ENCODE measurements at places on chromosomes 2 and 18.

- no peak for DNase-seq
Measured at GRCh38 chr2:235201756-235202155, 249.9 kb downstream of the SH3BP4 start.

DNA sequence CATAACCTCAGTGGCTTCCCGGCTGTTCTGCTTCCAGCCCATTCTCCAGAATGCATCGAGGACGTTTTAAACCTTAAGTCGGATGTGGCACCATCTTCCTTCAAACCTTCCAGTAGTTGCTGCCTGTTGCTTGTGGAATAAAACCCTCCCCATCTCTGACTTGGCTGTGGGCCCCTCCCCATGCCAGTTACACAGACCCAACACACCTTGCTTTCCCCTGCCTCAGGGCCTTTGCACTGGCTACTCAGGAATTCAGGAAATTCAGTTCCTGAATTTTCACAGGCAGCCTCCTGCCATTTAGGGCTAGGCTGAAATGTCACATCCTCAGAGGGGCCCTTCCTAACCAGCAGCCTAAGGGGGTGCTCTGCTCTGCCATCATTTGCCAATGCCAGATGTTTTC, 5.0 kb upstream of the ADRA2B start:
- DNase-seq, result no peak

GRCh38 chr2:101299604-101300003, 8.9 kb downstream of the RNF149 start:
- DNase-seq, result no peak

DNA sequence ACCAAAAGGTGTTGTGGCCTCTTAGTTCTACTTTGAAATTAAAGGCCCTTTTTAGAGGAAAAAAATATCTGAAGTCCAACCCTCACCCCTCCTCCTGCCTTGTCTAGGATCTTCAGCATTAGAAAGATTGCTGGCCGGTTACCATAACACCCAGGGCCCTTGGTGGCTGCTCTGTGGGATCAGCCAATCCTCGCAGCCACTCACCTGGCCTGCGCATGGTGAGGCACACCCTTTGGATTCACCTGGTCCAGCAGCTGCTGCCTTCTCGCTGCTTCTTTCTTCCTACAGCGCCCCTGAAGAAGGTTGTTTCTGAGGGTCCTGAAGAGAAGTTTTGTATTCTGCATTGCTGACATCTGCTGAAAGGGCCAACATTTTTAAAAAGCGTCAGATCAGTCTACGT, 25.2 kb downstream of the DYTN start:
- DNase-seq, result no peak

DNA sequence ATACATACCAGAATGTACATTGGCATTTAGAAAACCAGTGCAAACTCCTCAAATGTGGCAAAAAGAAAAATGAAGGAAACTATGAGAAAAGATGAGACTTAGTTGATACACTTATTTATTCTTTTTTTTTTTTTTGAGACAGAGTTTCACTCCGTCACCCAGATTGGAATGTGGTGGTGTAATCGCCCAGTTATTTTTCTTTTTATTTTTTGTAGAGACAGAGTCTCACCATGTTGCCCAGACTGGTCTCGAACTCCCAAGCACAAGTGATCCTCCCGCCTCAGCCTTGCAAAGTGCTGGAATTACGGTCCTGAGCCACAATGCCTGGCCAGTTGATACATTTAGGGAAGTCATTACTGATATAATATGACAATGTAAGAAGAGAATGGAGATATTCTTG, 274.2 kb upstream of the LRATD1 start:
- no peak for DNase-seq

- no peak for DNase-seq
Measured at GRCh38 chr2:230939691-230940470, 14.8 kb upstream of the GPR55 start.

GRCh38 chr18:70671889-70672565, 383.2 kb downstream of the SOCS6 start:
- DNase-seq, result no peak

DNA sequence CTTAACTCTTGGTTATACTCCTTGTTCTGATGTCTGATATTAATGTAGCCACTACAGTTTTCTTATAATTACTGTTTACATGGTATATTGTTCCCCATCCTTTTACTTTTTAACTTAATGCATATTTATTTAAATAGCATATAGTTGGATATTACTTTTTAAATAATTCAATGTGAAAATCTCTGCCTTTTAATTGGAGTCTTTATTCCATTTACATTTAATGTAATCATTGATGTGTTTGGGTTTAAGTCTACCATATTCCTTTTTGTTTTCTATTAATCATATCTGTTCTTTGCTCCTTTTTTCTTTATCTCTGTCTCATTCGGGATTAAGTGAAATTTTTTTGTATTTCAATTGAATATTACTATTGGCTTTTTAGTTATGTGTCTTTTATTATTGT, 109.1 kb downstream of the MTX2 start:
- DNase-seq, result no peak

DNA sequence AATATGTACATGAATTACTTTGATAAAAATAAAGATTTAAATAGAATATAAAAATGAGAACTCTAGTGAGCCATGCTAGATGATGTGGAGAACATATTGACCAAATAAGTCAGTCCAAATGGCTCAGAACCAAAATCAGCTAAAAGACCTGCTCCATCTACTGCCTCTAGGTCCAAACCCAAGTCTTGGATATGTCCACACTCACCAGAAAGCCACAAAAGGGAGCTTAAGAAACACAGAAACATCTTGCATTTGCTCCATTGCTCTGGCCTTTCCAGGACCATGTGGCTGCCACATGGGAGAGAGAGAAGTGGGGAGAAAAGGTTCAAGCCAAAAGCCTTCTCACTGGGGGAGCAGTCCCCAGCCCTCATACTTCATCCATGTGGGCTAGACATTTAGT, 272.5 kb downstream of the DYSF start:
- peak; percentile 3 for DNase-seq

DNA sequence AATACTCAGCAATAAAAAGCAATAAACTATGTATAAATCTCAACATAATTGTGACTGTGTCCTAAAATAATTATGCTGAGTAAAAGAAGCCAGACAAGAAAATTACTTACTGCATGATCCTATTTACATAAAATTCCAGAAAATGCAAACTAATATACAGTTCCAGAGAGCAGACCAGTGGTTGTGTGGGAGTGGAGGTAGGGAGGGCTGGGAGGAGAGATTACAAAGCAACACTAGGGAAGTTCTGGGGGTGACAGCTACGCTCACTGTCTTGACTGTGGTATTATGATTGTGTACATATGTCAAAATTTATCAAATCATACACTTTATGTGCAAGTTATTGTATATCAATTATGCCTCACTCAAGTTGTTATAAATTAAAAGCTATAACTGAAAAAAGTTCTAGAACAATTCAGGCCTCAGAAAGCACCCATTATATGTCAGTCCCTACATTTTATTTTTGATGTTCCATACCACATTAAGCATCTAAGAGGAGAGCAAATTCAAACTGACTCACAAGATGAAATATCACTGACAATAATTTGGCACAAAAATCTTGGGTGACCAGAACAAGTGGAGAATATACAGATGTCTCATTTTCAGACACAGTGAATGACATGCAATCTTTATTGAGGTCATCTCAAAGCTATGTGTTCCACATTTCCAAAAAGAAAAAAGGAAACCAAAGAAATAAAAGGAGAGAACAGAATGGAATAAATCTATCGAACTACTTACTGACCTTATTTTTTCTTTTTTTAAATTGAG, 85.1 kb downstream of the ANTXR1 start:
- no peak for DNase-seq

GRCh38 chr18:24959051-24959476, 392.9 kb downstream of the ZNF521 start:
- DNase-seq, result no peak

GRCh38 chr2:201639205-201639604, 4.1 kb downstream of the TMEM237 start:
- no peak for DNase-seq

DNA sequence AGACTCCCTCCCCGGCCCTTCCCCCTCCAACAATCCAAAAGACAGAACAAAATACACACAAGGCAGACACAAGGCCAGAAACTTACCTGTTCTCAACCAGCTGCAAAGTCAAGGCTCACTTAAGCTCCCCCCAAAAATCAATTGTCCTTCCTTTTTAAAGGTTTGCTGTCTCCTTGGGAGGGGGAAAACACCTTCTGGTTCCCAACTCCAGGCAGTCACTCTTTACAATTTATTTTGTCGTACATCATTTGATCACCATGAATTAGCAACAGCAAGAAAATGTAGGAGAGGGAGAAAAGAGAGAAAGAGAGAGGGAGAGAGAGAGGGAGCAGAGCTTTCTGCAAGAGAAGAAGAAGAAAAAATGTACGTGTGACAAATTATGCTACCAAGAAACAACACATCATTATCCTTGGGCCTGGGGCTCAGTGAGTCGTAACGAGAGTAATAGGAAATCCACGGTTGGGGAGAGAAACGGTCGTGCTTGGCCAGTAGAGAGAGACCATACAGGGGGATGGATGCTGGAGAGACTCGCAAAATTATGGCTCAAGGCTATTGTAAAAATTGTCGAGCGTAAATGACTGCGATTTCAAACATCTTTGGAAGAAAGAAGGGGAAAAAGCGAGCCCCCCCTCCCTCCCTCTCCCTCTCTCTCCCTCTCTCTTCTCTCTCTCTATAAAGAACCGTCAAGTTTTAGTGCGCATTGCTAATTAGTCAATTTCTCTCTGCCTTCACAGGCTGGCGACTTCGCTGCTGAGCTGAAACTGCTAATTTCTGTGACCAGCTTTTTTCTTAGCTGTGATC, at the start of gene KLHL14:
TSS of gene KLHL14 (minus strand) at position 443 of the 801 bp plus-strand sequence. CDS start 2,432 bp downstream, outside the sequence.
- DNase-seq, result no peak

- peak; percentile 58 for DNase-seq
Measured at GRCh38 chr2:232523682-232524597, 2.0 kb upstream of the CHRND start.

- DNase-seq, result no peak
Measured at GRCh38 chr2:34831096-34831495, 1232.0 kb upstream of the FAM98A start.

GRCh38 chr2:182522405-182522896, 95.6 kb upstream of the PDE1A start:
- no peak for DNase-seq

DNA sequence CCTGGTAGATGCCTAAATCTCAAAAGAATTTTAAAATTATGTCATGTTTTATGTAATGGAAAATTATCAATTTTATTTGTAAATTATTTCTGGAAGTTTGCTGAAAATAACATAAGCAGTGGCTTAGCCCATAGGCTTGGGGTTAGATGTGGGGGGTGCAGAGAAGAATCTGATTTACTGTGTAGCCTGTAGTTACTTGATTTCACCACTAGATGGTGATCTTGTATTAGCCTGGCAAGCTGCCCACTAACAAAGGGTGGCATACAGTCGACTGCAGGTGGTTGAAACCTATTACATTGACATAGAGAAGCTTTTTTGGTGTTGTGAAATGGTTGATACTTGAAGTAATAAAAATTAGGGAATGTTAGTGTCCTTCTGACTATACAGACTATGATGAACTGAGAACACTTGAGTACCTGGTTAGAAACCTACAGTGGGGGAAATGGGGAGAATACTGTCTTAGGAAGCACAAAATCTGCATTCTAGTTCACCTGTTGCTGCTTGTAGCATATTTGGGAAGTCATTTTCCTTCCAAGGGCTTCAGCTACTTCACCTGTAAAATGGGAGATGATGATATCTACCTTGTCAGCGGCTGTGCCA, 191.0 kb upstream of the LHCGR start:
- peak; percentile 60 for DNase-seq

GRCh38 chr2:60453301-60453700, 100.2 kb downstream of the BCL11A start:
- no peak for DNase-seq

GRCh38 chr18:9392726-9393125, 58.2 kb downstream of the TWSG1 start:
- DNase-seq, result no peak

- no peak for DNase-seq
Measured at GRCh38 chr2:39606585-39606984, 59.1 kb upstream of the TMEM178A start.

DNA sequence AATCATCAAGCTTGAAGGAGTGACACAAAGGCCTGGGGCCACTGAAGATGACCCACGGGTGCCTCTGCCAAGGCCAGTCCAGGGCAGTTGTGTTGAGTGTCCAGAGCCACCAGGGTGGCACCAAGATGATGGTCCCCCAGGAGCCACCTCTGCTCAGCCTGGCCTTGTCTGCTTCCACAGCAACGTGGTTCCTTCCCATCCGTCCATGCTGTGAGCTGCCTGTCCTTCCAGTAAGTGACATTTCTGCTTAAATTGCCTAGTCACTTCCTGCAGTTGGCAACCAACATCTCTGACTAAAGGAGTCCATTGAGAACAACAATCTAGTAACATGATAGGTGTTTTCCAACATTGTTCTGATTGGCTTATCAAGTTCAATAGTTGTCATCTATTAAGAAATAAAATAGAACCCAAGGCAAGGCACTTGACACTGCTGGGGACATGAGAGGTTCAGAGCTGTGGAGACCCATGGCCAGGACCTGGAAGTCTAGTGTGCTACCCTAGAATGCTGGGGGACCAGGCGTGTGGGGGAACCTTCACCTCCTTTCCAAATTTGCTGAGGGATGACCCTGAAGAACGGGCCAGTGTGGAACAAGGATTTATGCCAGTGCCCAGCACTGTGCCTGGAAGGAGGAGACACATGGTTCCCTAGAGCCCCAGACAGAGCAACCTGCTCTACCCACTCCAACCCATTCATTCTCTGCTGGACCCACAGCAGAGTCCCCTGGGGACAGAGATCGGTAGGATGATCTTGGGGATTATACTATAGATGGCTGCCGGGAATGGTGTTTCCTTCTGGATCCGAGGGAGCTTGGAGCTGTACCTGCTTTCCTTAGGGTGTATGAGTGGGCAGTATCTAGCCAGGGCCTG, 98.9 kb upstream of the EPC2 start:
- no peak for DNase-seq

DNA sequence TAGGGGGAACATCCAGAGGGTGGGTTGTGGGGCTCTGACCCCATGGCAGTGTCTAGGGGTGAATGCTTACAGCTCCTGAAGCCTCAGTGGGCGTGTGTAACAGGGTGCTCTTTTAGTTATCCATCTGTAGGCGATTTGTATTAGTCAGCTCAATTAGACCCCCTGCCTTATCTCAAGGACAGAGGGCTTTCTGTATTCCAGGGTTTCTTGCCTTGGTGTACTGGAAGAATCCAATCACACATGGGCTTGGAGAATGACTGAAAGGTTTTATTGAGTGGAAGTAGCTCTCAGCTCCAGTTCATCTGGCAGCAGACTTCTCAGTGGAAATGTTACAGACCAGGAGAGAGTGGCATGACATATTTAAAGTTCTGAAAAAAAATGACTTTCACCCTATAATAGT, 334.0 kb upstream of the GCFC2 start:
- no peak for DNase-seq

- DNase-seq, result no peak
Measured at GRCh38 chr2:171670655-171671054, 16.6 kb upstream of the DYNC1I2 start.

GRCh38 chr2:145653553-145653952, 1133.6 kb upstream of the ZEB2 start:
- DNase-seq, result no peak

GRCh38 chr2:118190474-118190873, 102.2 kb downstream of the INSIG2 start:
- no peak for DNase-seq
